ENCODE measurements at places on chromosomes 3 and 15.

DNA sequence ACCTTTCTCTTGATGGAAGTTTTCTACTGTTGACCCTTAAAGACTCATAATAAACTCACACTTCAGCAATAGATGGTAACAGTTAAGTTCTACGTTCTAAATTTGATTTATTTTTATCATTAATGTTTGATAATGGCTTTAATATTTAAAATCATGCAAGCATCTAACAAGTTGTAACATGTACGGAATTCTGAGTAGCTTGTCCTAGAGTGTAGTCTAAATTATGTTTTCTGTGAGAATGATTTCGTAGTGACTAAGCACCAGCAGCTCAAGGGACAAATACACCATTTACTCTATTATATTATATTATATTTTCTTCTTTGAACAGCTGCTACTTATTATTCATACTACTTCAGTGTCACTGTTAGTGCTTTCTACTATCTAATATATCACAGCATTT lies 345.6 kb downstream of the NLGN1 start:
- DNase-seq: no peak

DNA sequence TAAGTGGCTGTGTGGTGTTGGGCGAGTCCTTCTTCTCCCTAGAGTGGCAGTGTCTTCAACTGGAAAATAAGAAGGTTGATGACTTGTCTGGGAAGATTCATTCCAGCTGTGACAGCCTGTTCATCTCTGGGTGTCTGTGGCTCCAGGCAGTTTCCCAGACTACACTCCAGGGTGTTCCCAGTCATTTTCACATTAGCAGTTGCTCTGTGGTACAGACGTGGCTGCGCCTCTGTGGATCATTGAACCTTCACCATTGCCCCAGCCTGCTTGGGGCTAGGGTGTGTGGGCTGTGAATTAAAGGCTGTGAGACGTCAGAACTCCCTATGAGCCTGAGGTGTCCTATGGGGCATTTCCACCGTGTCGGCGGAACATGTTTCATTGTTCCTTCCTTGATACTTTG lies 239.6 kb upstream of the NR2E3 start:
- DNase-seq: no peak

GRCh38 chr15:100740138-100740537 lies 137.7 kb downstream of the ASB7 start:
- DNase-seq: no peak

- no peak for DNase-seq
Measured at GRCh38 chr3:128278130-128278529, 124.8 kb downstream of the EEFSEC start.

DNA sequence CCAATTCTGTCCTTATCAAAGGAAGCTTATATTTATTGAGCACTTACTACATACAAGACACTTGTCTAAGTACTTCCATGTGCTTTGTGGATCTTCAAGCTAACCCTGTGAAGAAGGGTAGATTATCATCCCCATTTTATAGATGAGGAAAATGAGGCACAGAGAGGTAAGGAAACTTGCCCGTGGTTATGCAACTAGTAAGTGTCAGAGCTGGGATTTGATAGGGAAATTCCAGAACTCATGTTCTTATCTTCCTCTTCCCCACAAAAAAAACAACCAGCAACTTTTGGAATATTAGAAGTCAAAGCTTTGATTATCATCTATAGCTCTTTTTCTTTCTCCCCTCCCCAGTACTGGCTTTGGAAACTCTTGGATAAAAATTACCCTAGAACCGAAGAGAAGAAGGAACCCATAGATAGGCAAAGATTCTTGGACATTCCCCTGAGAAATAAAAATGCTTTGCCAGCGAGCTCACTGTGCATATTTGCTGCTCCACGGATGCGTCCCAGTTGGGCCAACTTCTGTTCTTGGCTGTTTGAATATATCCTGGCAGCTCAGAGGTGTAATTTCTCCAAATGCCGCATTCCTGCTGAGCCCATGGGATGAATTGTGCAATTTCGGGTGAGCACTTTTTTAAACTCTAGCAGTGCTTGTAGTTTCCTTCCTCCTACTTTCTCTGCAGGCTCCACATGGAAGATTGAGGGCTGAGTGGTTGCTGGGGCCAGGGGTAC lies 591.5 kb upstream of the CFAP20DC start:
- DNase-seq: peak; percentile 52

GRCh38 chr15:50210462-50211157 lies 28.6 kb downstream of the SLC27A2 start:
- no peak for DNase-seq

GRCh38 chr3:112769286-112769978 lies 77.2 kb downstream of the CD200R1L start:
- no peak for DNase-seq

- no peak for DNase-seq
Measured at GRCh38 chr3:49454458-49454857, 15.6 kb upstream of the DAG1 start.

GRCh38 chr3:183845090-183845489 lies 19.7 kb upstream of the MAP6D1 start:
- DNase-seq: no peak

- no peak for DNase-seq
Measured at GRCh38 chr3:149844091-149844490, 31.1 kb downstream of the RNF13 start.

- no peak for DNase-seq
Measured at GRCh38 chr3:39220407-39221140, 28.2 kb upstream of the XIRP1 start.
